Stimulated activated CD4-positive, alpha-beta T cell treated with anti-CD3 and anti-CD28 coated beads, Interleukin-1b, Interleukin-23, amount 100 ng/mL, for 24 hours (primary cell): ENCODE measurements at places on chromosomes 1 and 21.

GRCh38 chr1:229278120-229278741, 7.3 kb downstream of the RAB4A start:
- no peak for DNase-seq

- DNase-seq = no peak
These were observed 36.4 kb downstream of the TMEM53 start for GRCh38 chr1:44637702-44638411.

DNA sequence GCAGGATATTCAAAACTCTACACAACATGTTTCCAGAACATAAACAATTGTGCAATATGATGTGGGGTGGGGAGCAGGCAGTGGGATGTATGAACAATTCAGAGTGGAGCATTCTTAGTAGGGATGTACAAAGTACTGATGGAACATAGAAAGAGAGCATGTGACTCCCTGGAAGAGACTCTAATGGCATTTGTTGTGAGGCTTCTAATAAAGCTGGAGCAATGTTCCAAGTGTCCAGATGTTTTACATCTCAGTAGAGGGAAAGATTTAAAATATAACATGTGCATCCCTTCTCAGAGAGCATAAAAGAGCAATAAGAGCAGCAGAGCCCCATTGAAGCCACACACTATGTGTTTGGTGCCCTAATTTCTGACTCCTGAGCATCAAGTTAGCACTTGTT, 116.5 kb downstream of the BRINP2 start:
- DNase-seq = no peak

GRCh38 chr1:45687754-45688740, at the start of gene TMEM69:
Gene TMEM69 (plus strand): TSS chr1:45688181. CDS start chr1:45691069, 2,888 bp downstream.
- DNase-seq = peak; percentile 55

DNA sequence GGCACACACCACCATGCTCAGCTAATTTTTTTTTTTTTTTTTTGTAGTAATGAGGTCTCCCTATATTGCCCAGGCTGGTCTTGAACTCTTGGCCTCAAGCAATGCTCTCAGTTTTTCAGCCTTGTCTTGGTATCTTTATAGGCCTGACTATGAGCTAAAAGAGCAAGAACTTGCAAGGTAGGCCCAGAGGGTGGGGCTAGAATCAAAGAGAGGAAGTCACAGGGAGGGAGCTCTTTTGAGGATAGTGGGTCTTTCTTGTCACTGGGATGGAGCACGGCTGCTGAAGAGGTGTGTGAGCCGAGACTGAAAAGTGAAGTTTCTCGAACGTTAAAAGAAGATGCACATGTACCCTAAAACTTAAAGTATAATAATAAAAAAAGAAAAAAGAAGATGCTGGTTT, 260.0 kb upstream of the BEND5 start:
- DNase-seq = no peak

- no peak for DNase-seq
These were observed 13.4 kb upstream of the AGTRAP start for GRCh38 chr1:11722538-11722937.

GRCh38 chr1:156992215-156992614, 53.3 kb downstream of the ARHGEF11 start:
- DNase-seq = no peak

- DNase-seq = peak; percentile 74
These were observed 1.3 kb downstream of the PIGV start for GRCh38 chr1:26788836-26789611.
